ENCODE measurements at places on chromosomes 1 and 21.

GRCh38 chr21:42614811-42615351, 38.5 kb upstream of the PDE9A start:
- peak; percentile 66 for DNase-seq

GRCh38 chr1:246651012-246651695, 73.1 kb upstream of the SCCPDH start:
- no peak for DNase-seq

DNA sequence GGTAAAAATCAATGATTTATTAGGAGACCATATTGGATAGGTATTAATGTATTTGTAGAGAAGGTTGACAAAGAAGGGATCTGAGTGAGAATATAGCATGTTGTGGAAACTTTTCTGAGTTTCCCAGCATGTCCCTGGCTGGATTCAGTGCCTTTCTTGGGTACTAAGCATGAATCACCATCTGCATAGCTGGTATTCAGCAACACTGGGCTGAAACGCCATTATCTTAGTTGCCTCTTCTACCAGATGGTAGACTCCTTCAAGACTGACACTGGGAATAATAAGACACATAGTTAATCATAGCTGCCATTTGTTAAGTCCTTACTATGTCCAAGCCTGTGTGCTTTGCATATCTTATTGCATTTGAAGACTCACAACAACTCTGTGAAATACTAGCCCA, 45.5 kb downstream of the ATP5PF start:
- DNase-seq = no peak

DNA sequence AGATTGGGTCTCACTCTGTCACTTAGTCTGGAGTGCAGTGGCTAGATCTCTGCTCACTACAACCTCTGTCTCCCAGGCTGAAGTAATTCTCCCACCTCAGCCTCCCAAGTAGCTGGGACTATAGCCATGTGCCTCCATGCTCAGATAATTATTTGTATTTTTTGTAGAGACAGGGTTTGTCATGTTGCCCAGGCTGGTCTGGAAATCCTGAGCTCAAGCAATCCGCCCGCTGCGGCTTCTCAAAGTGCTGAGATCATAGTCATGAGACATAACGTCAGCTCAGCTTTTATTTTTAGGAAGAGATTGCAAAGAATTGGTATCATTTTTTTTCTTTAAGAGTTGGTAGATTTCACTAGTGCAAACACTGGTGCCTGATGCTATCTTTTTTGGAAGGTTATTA, 244.9 kb downstream of the DSCAM start:
- DNase-seq = no peak

DNA sequence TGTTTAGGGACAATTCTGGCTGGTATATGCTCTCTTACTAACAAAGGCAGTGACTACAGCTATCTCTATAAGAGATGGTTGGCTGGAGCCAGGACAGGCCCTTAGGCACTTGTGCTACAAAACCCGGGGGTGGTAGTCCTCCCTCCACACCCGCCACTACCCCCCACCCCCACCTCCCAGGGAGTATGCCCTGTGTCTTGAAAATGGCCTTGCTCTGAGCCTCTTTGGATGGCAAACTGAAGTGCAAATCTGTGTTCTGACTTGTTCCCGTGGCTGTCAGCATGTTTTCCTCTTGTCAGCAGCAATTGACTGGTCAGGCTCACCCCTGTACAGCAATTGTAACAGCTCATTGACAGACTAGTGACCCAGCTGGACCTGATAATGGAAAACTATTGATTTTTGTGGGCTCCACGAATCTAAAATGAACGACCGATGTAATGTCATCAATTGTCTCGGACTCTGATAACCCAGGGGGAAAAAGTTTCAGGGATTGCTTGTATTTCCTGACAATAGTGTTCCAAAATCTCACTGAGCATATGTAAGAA, 139.4 kb upstream of the BARHL2 start:
- DNase-seq = no peak

DNA sequence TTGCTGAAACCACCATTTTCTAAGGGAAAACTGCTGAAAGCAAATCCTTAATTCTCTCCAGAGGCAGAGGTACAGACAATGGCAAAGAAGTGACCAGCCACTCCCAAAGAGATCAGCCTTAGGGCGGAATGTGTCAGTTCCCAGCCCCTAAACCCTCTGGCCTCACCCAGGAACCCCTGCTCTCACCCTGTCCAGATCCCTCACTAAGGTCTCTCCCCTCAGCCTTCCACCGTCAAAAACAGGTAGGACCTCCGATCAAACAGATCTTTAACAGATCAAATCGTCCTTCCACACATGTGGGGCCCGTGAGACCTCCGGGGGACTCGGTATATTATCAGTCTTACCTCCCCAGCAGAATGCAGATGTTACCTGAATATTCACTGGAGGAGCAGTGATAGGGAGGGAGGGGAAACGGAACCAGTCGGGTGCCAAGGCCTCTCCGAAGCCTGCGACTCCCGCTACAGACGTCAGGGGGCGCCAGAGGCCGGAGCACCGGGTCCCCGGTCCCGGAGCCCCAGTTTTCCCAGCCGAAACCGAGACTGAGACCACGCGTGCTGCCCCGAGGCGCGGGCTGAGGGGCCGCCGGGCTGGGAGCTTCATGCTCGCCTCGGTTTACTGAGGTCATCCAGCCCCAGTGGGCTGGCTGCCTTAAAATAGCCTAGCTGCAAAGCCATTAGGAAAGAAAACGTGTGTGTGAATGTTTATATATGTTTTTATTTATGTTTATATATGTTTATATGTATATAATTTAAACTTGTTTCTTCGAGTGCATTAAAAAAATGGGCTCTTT, 23.6 kb downstream of the GPA33 start:
- peak; percentile 80 for DNase-seq

DNA sequence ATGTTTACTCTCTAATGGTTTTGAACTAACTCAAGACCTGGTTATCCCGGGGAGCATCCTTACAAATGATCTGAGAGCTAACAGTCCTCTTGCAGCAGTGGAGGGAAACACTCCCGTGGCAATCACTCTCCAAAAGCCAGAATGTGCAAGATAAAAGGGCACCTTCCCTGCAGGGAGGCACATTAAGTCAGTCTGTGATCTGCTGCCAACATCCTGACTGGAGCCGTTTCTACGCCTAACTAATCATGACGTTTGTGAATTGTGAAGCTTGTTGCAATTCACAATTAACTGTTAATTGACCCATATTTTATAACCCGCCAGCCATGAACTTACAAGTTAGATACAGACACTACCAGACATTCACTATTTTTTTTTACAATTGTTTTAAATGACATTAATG, 52.1 kb upstream of the LGALS8 start:
- DNase-seq = no peak

- no peak for DNase-seq
Observed at GRCh38 chr1:48603222-48603621, 131.2 kb upstream of the SPATA6 start.

DNA sequence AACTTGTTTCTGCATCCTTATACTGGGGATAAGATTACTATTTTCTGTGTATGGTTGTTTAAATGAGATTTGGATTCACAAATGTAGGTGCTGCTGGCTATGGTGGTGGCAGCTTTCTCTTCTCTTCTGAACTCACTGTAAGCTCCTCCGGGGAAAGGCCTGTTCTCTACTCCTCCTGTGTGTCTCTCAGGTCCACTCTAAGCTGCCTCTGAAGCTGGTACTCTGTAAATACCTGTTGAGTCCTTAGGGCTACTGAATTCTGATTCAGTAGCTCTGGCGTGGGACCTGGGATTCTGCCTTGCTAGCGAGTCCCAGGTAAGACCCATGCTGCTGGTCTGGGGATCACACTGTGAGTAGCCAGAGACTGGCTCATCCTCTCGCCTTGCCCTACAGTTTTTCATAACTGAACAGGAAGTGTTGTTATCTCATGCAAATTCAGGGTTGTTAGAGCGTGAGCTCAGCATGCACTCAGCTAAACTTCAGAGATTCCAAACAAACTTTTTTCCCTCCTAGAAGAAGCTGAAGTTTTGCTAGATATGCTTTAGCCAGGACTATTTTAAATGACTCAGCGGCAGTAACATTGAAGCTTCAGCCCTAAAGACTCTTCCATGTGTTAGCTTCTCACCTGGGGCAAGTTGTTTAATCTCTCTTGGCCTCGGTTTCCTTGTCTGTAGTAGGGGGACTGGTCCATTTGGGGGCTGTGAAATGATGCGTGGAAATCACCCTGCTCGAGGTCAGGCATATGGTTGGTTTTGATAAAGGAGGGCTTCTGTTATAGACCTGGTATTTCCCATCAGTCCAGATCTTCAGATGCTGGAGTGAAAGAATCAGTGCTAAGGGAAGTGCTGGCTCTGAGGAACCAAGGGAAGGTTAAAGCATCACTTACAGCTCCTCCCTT, 271.5 kb upstream of the TMEM51 start:
- DNase-seq = no peak

- DNase-seq = no peak
Observed at GRCh38 chr1:154720328-154721297, 112.6 kb upstream of the ADAR start.

DNA sequence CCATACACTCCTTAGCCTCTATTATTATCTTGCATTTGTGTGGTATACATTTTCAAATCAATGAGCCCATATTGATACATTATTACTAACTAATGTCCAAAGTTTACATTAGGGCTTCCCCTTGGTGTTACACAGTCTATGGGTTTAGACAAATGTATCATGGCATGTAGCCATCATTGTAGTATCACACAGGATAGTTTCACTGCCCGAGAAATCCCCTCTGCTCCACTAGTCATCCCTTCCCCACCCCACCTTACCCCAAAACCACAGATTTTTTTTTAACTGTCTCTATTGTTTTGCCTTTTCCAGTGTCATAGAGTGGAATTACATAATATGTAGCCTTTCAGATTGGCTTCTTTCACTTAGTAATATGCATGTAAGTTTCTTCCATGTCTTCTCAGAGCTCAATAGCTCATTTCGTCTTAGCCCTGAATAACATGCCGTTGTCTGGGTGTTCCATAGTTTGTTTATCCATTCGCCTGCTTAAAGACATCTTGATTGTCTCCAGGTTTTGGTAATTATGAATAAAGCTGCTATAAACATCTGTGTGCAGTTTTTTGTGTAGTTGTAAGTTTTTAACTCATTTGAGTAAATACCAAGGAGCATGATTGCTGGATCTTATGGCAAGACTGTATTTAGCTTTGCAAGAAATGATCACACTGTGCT, 86.4 kb upstream of the LYST start:
- DNase-seq = peak; percentile 44

GRCh38 chr1:155389826-155390225, 69.1 kb downstream of the RUSC1 start:
- DNase-seq = no peak

DNA sequence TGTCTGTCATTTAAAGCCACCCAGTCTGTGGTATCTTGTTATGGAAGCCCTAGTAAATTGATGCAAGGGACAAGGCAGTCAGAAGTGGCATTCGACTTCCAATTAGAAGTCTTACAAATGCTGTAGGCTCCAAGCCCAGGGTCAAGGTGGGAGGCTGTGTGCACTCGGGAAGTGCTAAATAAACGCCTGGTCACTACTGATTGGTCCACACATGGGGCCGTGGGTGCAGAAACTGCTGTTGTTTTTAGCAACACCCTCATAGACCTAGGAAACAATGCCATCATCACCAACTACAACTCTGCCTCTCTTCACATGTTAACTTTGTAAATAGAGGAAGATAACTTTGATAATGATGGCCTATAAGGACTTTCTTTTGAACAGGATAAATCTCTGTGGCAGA, 20.2 kb upstream of the ZBTB21 start:
- DNase-seq = no peak

DNA sequence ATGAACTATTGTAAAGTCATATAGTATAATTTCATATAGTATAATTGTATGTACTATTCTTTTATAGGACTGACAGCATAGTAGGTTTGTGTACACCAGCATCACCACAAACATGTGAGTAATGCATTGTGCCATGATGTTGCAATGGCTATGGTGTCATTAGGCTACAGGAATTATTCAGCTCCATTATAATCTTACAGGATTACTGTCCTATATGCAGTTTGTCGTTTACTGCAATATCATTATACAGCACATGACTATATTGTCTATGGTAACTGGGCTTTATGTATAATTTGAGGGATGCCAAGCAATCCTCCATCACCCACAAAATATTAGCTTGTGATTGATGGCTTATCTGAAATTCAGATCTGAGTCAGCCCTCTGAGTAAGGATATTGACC, 54.2 kb upstream of the PBX1 start:
- DNase-seq = no peak

DNA sequence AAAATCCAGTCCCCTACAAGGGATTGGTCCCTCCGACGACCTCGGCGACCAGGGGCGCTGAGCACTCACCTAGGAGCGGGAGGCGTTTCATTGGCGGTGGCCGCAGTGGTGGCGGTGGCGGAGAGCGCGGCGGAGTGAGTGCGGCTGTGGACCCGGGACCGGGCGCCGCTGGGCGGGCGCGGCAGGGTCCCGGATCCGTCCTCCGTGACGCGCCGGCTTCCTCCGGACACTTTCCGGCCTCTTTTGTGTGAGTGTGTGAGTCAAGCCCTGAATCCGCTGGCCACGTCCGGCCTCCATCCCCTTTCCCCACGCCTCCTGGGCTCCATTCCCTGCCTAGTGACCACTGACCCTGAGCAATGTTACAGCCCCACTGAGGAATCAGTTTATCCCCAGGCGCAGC, at the start of gene ADGRL4:
TSS of gene ADGRL4 (minus strand) at position 167 of the 400 bp plus-strand sequence. CDS start at position 91, 76 bp downstream.
- DNase-seq = no peak

DNA sequence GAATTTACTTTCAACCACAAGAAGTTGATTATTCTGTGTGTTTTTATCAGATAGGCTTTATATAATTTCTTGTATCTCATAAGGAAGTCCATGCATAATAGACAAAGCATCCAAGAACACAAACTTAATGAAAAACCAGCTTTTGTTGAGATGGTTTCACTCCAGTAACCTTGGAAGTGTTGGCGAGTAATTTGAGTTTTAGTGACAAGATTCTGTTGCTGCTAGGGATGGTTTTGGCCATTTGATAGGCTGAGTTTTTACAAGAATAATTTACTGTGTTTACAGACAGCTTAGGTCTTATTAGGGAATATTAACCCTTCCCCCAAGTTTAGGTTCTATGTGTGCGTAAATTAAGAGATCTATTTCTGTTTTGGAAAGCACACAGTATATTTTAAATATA, 513.6 kb downstream of the USP25 start:
- no peak for DNase-seq

- no peak for DNase-seq
Observed at GRCh38 chr1:161267321-161267720, 8.8 kb downstream of the PCP4L1 start.

- DNase-seq = no peak
Observed at GRCh38 chr1:168146160-168146539, 9.4 kb upstream of the GPR161 start.

DNA sequence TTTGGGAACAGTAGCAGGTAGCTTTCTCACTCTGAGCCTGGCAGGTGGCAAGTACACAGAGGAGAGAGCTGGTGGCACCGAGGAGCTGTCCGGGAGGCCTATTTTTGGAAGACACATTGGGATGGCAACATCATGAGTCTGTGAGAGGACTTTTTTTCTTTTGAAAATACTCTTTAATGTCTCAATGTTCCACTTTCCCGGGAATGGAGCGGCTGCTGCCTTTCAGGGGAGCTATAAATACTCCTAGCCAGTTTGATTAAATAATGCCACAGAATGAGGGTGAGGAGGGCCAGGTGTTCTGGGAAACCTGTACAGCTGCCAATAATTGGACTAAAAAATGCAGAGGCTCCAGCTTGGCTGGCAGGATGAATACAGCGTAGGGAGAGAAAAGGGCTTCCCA, 93.3 kb upstream of the COG2 start:
- DNase-seq = no peak

- DNase-seq = no peak
Observed at GRCh38 chr1:48555271-48555670, 83.3 kb upstream of the SPATA6 start.

Data from CD4-positive, alpha-beta T cell treated with Interleukin-2 at 100 ng/mL for 4 hours (primary cell).